ENCODE measurements at places on chromosomes 11 and 22.
A peak's percentile ranks its signal among the peaks of the same experiment; 100 is the strongest.

DNA sequence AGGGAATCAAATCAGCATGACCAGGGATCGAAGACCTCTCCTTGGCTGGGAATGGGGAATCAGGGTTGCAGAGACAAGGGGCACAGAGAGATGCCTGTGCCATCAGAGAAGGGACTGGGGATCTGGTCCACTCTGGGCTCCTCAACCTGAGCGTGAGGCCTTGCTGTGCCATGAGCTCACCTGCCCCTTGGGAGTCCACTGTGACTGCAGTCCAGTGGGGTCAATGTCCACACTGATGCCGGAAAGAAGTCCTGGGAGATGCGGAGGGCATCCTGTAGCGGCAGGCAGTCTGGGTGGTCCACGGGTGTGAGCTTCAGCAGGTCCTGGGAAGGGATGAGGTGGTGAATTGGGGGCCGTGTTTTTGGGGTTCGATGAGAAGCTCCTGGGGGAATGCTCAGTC lies 7.3 kb upstream of the RGL4 start:
- no peaks in the 10 kb centered on the region for H3K36me3 ChIP-seq
- no peak overlapping the region for H3K4me3 ChIP-seq
- no peak for DNase-seq
- H3K27ac ChIP-seq: no peak overlapping the region

DNA sequence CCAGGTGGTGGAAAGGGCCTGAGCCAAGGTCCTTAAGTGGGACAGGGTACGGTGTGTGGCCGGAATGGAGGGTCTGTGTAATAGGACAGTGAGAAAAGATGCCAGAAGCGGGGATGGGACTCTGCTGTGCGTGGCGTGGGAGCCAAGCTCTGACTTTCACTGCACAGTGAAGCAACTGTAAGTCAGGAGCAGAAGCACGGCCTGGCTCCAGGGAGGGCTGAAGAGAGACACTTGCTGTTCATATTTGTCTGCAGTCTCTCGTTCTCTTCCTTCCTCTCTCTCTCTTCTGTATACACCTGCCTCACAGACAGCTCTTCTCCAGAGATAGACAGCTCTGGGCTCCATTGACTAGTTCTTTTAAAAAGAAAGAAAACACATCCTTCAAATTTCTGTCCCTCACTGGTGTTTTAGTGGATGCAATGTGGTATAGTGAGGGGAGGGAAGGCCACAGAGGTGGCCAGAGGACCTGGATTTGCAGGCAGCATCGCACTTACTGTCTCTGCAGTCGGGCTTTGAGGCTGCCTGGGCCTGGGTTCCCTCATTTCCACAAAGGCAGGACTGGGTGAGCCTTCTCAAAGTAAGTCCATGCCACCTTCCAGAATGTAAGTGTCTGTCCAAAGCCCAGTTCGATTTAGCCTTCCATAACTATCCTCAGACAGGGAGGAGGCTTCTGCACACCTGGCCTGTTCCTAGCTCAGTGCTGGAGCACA lies 2.1 kb downstream of the IL17RA start:
- H3K4me3 ChIP-seq: peak overlapping the region; percentile 81
- peak; percentile 36 for DNase-seq
- no peaks in the 10 kb centered on the region for H3K27me3 ChIP-seq
- peaks cover 11% of the 10 kb centered on the region for H3K4me1 ChIP-seq
- H3K27ac ChIP-seq: no peak overlapping the region
- no peaks in the 10 kb centered on the region for H3K36me3 ChIP-seq

DNA sequence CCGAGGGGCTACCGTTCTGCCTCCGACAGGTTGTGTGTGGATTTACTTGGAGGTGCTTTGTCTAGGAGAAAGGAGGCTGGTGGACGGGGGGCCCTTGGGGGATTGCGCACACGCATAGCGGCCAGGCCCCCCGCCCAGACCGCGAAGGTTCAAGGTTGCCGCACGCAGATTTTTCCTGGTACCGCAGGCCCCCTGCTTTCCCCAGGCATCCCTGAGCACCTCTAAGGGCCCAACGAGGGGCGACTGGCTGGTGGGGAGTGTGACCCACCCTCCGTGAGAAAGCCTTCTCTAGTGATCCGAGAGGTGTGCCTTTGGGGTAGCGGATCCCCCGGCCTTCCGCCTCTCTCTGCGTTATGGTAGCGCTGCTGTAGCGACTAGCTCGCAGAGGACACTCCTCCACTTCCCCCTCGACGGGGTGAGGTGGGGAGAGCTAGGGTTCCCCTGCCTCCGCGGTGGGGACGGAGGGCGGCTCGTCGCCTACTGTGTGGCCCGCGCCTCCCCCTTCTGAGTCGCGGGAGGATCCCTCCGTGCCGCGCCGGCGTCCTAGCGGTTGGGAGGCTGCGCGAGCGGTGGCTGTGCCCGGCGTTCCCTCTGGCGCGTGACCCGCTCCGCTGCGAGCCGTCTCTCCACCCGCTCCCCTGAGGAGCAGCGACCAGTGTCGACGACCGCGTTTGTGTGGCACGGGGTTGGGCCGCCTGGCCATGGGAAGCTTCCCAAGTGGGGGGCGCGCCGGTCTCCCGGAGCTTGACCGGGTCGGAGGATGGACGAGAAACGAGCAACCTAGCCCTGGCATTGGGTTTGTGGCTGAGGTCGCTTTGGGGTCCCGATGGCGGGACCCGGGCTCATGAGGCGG lies 3900.0 kb upstream of the OR11H1 start:
- H3K4me1 ChIP-seq: no peaks in the 10 kb centered on the region
- no peak overlapping the region for H3K4me3 ChIP-seq
- no peak overlapping the region for H3K27ac ChIP-seq
- H3K36me3 ChIP-seq: no peaks in the 10 kb centered on the region
- no peak for DNase-seq

- H3K27ac ChIP-seq: no peak overlapping the region
- no peaks in the 10 kb centered on the region for H3K36me3 ChIP-seq
- DNase-seq: no peak
Measured at GRCh38 chr11:2447253-2447950, 2.6 kb downstream of the KCNQ1 start.

- H3K27ac ChIP-seq: no peak overlapping the region
- no peak for DNase-seq
- H3K36me3 ChIP-seq: no peaks in the 10 kb centered on the region
- no peaks in the 10 kb centered on the region for H3K4me1 ChIP-seq
Measured at GRCh38 chr11:82539669-82540068, 194.0 kb downstream of the FAM181B start.

DNA sequence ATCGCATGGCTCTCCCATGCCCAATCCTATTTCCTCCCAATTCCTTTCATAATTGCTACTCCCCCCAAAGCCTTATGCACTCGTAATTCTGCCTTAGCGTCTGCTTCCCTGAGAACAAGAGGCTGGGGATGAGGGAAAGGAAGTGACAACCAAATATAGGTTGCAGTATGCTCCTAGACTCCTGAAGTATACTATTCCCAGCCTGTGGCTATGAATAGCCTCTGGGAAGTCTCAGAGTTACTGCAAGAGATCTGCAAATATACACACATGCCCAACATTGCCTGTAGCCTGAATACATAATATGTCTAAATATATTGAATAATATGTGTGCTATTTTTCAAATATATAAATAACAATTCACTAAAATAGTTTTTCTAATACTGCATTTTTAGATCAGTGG lies 96.1 kb upstream of the CD44 start:
- H3K4me3 ChIP-seq: no peak overlapping the region
- no peaks in the 10 kb centered on the region for H3K27me3 ChIP-seq
- no peak overlapping the region for H3K27ac ChIP-seq
- DNase-seq: no peak

DNA sequence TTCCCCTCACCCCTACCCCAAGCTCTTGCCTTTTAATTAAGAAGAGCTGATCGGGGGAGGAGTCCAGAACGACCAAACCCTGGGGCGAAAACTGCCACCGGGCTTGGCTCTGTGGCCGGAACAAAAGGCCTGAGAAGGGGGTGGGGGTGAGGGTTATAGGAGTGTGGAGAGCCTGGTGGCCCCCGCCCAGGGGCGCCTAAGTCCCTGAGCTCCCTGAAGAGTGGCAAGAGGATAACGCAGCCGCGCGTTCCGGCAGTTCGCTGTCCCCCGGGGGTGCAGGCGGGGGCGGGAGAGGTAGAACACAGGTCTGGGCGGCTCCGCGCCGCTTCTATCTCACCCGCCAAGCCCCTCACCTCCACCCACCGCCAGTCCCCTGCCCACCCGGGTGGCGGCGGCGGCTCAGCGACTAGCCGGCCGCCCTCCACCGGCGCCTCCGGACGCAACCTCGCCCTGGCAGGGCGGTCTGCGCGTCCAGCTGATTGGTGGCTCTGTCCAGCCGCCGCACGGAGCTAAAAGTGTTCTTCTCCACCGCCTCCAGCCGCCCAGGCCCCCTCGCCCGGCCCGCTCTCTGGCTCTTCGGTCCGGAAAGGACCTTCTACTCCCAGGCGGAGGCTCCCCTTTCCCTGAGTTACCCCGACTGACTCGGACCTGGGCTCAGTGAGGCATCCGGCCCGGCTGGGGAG lies 18.7 kb upstream of the BDNF start:
- peaks cover 18% of the 10 kb centered on the region for H3K27me3 ChIP-seq
- H3K36me3 ChIP-seq: no peaks in the 10 kb centered on the region
- H3K4me3 ChIP-seq: peak overlapping the region; percentile 85
- peak; percentile 86 for DNase-seq

DNA sequence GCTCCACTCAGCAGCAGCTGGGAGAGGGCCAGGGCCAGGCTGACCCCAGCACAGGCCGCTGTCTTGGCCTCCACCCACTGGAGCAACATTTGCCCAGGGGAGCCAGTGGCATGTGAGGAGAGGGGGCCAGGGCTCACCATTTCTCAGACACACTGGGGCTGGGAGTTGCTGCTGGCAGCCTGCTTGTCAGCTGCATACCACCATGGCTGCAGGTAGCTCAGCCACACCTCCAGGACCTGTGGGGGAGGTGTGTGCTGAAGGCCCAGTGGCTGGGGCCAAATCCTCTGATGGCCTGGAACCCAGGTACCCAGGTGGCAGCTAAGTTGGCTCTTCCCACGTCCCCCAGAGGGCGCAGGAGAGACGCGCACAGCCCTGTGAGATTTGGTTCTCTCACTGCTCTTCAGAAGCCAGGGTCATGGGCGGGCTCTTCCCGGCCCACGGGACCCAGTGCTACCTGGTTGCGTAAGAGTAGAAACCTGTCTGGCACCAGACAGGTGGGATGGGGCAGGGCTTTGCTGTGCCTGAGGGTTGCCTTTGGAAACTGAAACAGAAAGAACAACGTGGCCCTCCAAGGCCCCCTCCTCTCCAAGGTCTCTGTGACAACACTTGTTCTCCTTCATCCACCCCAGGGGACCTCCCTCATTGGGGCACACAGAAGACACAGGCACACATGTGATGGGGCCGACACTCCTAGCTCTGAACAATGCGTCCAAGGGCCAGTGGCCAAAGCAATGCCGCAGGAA lies 98.8 kb downstream of the MED15 start:
- peak; percentile 76 for DNase-seq
- no peaks in the 10 kb centered on the region for H3K4me1 ChIP-seq
- no peak overlapping the region for H3K4me3 ChIP-seq
- H3K27me3 ChIP-seq: no peaks in the 10 kb centered on the region

- peaks cover 31% of the 10 kb centered on the region for H3K27me3 ChIP-seq
- no peak overlapping the region for H3K27ac ChIP-seq
- H3K36me3 ChIP-seq: no peaks in the 10 kb centered on the region
- H3K4me3 ChIP-seq: no peak overlapping the region
Measured at GRCh38 chr11:111395081-111395480, 16.0 kb upstream of the POU2AF1 start.

- H3K36me3 ChIP-seq: no peaks in the 10 kb centered on the region
- peak; percentile 35 for DNase-seq
- H3K27me3 ChIP-seq: peaks cover 89% of the 10 kb centered on the region
- H3K4me1 ChIP-seq: no peaks in the 10 kb centered on the region
- H3K4me3 ChIP-seq: peak within 1 kb of the TSS; percentile 53
Measured at GRCh38 chr11:13008625-13009475, at the start of gene RASSF10. Gene RASSF10, plus strand, starts transcription at chr11:13009316. Its CDS starts 261 bp downstream, at chr11:13009577.

DNA sequence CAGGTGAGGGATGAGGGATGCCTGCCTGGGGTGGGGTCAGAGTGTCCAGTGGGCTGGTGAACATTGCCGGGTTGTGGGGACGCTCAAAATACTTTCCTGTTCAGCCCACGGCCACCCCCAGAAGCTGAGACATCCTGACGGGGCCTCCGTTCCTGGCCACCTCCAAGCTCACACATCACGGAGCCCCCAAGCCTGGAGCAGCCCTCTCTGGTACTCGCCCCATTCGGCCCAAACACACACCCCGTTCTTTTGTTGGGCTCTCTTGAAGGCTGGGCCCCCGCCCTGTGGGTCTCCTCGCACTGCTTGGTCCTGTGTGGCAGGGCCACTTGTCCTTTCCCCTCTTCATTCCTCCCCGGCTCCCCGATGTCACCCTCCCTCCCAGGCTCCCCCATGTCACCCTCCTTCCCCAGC lies 442.6 kb downstream of the TBC1D22A start:
- H3K27me3 ChIP-seq: no peaks in the 10 kb centered on the region
- no peaks in the 10 kb centered on the region for H3K36me3 ChIP-seq
- H3K4me3 ChIP-seq: no peak overlapping the region
- H3K27ac ChIP-seq: no peak overlapping the region
- H3K4me1 ChIP-seq: no peaks in the 10 kb centered on the region
- DNase-seq: no peak

GRCh38 chr11:58276151-58276550 lies 8.1 kb upstream of the OR10W1 start:
- no peak overlapping the region for H3K27ac ChIP-seq
- no peak overlapping the region for H3K4me3 ChIP-seq
- peak; percentile 31 for DNase-seq
- H3K27me3 ChIP-seq: no peaks in the 10 kb centered on the region
- H3K4me1 ChIP-seq: peaks cover 14% of the 10 kb centered on the region

GRCh38 chr11:4134806-4135205 lies 40.2 kb downstream of the RRM1 start:
- H3K4me1 ChIP-seq: peaks cover 7% of the 10 kb centered on the region
- no peak overlapping the region for H3K4me3 ChIP-seq
- DNase-seq: peak; percentile 23

DNA sequence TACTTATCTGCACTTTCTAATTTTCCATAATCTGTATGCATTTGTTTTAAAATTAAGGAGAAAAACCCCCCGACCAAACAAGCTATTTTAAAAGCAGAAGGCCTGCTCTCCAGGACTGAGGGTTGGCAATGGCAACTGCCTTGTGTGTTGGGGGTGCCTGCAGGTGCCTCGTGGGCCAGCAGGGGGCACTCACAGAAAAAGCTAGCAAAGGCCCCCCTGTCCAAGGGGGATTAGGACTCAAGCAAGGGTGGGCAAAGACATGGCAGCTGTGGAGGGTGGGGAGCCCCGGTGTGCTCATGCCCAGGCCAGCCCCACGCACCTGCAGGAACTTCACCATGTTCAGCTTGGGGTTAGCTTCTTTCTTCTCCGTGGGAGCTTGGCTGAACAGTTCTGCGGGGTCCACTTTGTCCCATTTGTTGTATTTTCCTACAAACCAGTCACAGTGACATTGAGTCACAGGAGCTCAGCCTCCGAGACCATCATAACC lies 10.3 kb downstream of the TOP3B start:
- no peaks in the 10 kb centered on the region for H3K27me3 ChIP-seq
- no peak overlapping the region for H3K4me3 ChIP-seq
- peaks cover 10% of the 10 kb centered on the region for H3K36me3 ChIP-seq
- no peak overlapping the region for H3K27ac ChIP-seq

DNA sequence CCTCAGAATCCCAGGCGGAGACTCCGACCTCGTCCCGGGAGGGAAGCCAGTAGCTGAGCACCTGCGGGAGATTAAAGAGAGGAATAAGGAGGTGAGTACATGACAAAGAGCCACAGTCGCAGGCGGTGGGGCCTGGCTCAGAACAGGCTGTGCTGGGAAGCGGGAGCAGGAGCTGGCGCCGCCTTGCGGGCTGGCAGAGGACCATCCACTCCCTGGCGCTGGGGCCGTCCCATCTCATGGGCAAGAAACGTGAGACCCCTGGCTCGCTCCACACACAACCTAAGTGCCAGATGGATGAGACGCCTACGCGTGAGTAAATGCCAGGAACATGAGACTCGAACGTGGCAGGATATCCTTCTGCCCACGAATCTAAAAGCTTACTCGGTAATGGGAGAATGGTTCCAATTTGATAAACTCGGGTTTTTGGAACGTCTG lies 6.3 kb downstream of the CEND1 start:
- peak overlapping the region; percentile 78 for H3K27ac ChIP-seq
- peaks cover 12% of the 10 kb centered on the region for H3K4me1 ChIP-seq
- H3K4me3 ChIP-seq: no peak overlapping the region
- peaks cover 3% of the 10 kb centered on the region for H3K36me3 ChIP-seq
- DNase-seq: peak; percentile 94
